ENCODE measurements at places on chromosomes 5 and 9.

DNA sequence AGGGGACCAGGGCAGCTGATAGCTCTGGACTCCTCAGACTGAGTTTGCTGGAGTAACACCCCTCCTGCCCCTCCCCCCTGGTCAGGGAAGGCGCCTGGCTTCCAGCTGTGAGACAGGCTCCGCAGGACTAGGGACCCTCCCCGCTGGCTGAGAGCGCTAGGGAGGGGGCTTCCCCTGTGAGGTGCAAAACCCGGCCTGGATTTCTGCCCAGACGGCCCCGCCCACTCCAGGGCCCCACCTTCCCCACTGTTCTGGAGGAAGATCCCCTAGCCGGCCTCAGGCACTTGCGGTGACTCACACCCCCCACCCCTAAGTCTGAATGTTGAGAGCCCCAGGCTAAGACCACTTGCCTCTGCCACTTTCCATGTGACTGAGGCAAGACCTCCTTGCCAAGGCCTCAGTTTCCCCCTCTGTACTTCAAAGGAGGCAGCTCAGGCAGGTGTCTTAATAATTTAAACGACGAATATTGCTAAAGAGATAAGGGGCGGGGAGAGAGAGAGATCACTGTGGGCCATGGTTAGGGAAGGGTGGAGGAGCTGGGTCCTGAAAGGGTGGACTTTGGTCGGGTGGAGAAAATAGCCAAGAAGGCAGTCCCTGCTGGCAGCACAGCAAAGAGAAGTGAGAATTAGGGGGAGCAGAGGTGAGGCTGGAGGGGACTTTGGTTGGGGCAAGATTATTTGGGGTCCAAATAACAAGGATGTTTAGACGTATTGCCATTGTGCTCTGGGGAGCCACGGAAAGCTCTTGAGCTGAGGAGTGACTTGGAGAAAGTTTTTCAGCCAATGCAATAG is 1.0 kb upstream of the DAB2IP start:
- DNase-seq: peak; percentile 20

GRCh38 chr9:85137696-85138095 is 468.2 kb downstream of the NTRK2 start:
- DNase-seq: no peak

- DNase-seq: no peak
These were observed 157.8 kb upstream of the TNC start for GRCh38 chr9:115275753-115276152.

DNA sequence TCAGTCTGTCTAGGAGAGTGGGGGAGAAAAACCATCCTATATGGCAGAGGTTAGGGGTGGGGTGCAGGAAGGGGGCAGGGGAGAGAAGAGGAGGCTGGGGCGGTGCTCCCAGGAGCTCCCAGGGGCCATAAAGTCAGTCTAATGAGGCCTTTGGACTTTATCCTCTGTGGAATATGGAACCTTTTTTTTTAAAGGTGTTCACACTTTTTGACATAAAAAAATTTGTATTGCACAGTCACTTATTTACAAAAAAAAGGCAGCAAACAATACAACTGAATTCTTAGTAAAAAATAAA is 51.9 kb upstream of the SYNPO start:
- DNase-seq: no peak

GRCh38 chr5:150361301-150361700 is 3.8 kb downstream of the TCOF1 start:
- DNase-seq: no peak

GRCh38 chr5:124773315-124774311 is 27.2 kb upstream of the ZNF608 start:
- no peak for DNase-seq

- no peak for DNase-seq
These were observed 91.2 kb downstream of the UBE2R2 start for GRCh38 chr9:33908114-33908513.

- no peak for DNase-seq
These were observed 12.4 kb downstream of the CEL start for GRCh38 chr9:133074111-133074651.

DNA sequence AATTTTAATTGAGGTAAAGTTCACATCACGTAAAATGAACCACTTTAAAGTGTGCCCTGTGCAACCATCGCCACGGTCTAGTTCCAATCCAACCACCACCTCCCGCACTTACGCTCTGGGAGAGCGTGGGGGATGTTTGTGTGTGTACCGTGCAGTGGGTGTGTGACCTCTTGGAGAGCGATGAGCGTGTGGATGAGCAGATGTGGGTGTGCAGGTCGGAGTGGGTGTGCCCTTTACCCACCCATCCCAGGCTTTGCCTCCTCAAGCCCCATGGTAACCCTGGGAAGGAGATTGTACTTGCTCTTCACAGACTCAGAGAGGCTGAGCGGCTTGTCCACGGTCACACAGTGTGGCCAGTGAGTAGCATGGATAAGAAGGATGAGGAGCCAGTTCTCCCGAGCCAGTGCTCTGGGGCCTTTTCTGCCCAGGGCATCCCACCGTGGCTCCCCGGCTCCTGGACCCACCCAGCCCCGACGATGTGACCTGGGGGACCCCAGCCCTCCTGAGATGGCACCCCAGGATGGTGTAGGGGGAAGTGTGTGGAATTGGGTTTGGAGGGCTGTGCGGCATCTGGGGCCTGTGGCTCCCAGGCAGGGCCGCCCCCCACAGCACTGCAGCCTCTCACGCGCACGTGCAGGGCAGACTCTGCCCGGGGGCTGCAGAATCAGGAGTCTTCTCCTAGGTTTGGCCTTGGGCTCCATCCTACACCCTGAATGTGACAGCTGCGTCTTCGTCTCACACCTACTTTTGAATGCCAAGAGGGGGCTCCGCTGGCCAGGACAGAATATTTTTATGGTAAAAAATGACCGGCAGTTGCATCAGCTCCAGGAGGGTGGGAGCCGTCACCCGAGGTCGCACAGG is 13.6 kb downstream of the LHX3 start:
- no peak for DNase-seq
